ENCODE measurements at places on chromosomes 3 and 15. TPM values are rescaled to one million over a fixed set of nuclear protein-coding genes. Genes with fewer than 3 reads are reported as not detected.

Gene P3H2
- 2.4 TPM for total RNA-seq

Gene TLR9
- not detected for total RNA-seq

Gene GADL1
- 5.3 TPM for total RNA-seq

Gene ANKRD63
- total RNA-seq = 2.0 TPM

Gene C3orf20
- not detected for total RNA-seq

Gene AHSG
- not detected for total RNA-seq

Gene XCR1
- not detected for total RNA-seq

Gene TERC
- total RNA-seq = 61.1 TPM

Gene PLA2G4E
- total RNA-seq = not detected

Gene SEMA5B
- total RNA-seq = 9.0 TPM

Gene HESX1
- not detected for total RNA-seq

Gene FBXO40
- total RNA-seq = not detected

Gene AADAC
- not detected for total RNA-seq

Gene ITPKA
- total RNA-seq = 1.6 TPM

Gene GPR156
- 2.0 TPM for total RNA-seq

Gene LMAN1L
- not detected for total RNA-seq

Gene RBM15B
- 31.0 TPM for total RNA-seq

Gene IL17RD
- 31.0 TPM for total RNA-seq

Gene DYNLT2B
- 36.7 TPM for total RNA-seq

Gene CCDC54
- not detected for total RNA-seq

Gene DALRD3
- total RNA-seq = 51.4 TPM

Gene TOPAZ1
- total RNA-seq = under 0.01 TPM

Gene COL8A1
- total RNA-seq = 1.6 TPM

Gene ERICH6
- under 0.01 TPM for total RNA-seq

Gene ANAPC13
- 41.6 TPM for total RNA-seq

Gene ECE2
- total RNA-seq = 3.7 TPM

Gene PRRT3
- 4.1 TPM for total RNA-seq

Gene SLC2A2
- not detected for total RNA-seq

Gene CLEC3B
- total RNA-seq = 24.1 TPM
